ENCODE measurements at places on chromosomes 12 and 14.

DNA sequence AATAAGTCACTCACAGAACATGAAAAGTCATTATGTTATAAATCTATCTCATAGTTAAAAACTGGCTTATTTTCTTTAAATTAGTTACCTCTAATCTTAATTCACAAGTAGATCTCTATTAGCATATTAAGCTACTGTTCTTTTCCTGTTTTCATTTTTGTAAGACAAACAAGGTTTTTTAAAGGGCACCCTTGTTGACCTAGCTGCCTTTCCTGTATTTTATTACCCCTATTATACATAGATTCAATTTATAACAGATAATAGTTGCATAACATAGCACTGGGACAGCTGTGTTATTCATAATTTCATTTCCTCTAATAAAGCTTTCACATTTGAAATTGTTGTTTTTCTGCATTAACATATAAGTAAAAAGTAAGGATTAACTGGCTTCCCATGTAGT, 1500.7 kb upstream of the FLRT2 start:
- no peak for DNase-seq

GRCh38 chr12:52763036-52763659, 14.0 kb downstream of the KRT76 start:
- DNase-seq, result no peak

DNA sequence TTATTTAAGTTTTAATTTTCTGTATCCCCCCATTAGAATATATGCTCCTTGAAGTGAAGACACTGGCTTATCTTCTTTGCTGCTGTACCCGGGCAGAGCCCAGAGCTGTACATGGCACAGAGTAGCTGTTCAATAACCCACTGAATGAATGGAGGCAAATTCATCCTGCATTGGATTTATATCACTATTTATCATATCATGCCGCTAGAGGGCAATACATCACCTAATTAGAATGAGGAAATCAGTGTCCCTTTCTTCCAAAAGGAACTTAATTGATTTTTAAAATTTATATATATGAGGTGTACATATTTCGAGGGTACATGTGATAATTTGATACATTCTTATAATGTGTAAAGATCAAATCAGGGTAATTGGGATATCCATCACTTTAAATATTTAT, 89.2 kb upstream of the TMEM260 start:
- DNase-seq, result no peak

GRCh38 chr12:71662849-71663560, 643 bp downstream of the ZFC3H1 start:
- peak; percentile 47 for DNase-seq

- DNase-seq, result no peak
Observed at GRCh38 chr12:18165422-18165871, 75.5 kb upstream of the RERGL start.

DNA sequence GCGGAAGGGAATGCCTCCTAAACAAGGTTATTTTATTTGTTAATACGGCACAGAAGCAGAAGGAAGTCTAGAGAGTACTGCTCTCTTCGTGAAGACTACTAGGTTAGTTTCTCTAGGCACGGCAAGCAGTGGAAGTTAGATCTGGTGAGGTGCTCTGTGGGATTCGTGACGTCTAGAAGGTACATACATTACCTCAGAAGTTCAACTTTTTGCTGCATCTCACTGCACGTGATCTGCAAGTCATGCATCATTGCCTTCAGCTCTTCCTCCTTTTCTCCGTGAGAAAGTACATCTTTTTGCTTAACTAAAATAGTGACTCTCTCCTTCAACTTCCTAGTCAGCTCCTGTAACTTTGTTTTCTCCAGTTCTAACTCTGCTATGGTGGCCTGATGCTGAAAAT, 74.7 kb downstream of the NIN start:
- no peak for DNase-seq

GRCh38 chr14:65164825-65165135, 62.5 kb upstream of the MAX start:
- DNase-seq, result no peak

GRCh38 chr12:92486443-92487137, 216.2 kb upstream of the PLEKHG7 start:
- DNase-seq, result no peak

DNA sequence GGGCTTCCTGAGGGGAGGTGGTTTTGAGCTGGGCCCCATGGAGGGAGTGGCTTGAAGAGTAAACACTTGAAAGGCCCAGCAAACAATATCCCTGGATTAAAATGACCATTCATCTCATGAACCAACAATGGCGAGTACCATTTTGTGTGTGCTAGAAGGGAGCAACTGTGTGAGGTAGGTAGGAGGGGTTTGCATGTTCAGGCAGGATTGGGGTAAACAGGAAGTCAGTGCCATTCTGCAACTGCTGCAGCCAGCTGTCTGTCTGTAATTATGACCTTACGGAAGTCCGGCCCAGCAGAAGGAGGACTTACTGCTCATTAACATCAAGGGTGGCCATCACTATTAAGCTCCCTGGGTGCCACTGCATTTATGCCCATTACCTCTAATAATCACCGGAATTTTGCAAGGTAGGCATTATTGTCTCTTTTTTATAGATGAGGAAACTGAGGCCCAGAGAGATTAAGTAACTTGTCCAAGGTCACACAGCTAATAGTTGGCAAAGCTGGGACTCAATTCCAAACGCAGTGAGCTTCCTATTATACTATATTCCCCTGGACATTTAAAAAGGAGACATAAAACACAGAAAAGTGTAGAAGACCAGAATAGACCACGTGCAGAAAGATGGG, 16.6 kb upstream of the IFI27L2 start:
- no peak for DNase-seq

DNA sequence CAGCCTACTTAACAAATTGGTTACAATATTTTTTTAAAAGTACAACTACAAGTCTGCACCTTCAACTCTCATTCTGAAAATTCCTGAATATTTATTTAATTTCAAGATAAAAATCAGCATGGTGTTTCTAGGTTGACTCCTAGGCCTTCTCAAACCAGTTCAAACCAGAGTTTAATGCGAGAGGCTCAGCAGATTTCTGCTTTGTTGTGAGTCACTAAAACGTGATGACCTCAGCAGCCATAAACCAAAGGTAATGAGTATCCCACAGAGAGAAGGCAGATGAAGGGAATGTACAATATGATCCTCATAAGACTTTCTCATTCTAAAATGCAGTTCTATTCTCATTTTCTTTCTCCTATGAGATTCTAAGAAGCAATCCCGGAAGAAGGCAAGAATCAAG, 1.5 kb downstream of the PRDM4 start:
- no peak for DNase-seq

DNA sequence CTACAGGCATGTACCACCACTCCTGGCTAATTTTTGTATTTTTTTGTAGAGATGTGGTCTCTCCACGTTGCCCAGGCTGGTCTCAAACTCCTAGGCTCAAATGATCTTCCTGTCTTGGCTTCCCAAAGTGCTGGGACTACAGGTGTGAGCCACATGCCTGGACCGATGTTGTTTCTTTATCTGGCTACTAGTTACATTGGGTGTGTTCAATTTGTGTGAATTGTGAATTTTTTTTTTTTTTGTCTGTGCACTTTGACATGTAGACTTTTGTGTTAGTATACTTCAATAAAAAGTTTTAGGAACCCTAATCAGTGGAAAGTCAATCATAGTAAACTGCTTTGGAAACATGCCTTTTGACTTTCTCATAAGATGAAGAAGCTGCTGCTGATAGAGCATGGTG, 24.0 kb upstream of the SLC17A8 start:
- no peak for DNase-seq

- no peak for DNase-seq
Observed at GRCh38 chr14:87824266-87824665, 168.7 kb downstream of the GALC start.

DNA sequence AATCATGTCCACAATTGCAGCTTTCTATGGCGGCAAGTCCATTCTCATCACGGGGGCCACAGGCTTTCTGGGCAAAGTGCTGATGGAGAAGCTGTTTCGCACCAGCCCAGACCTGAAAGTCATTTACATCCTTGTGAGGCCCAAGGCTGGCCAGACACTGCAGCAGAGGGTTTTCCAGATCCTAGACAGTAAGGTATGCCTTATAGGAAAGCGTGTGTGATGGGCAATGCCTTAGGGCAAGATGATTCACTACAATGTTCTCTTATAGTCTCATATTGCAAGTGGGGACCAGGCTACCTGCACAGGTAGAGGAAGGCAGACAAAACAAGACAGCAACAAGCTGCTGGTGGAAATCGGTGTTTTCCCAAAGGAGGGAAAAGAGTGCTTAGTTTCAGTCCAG, 110.5 kb downstream of the ERGIC2 start:
- no peak for DNase-seq

DNA sequence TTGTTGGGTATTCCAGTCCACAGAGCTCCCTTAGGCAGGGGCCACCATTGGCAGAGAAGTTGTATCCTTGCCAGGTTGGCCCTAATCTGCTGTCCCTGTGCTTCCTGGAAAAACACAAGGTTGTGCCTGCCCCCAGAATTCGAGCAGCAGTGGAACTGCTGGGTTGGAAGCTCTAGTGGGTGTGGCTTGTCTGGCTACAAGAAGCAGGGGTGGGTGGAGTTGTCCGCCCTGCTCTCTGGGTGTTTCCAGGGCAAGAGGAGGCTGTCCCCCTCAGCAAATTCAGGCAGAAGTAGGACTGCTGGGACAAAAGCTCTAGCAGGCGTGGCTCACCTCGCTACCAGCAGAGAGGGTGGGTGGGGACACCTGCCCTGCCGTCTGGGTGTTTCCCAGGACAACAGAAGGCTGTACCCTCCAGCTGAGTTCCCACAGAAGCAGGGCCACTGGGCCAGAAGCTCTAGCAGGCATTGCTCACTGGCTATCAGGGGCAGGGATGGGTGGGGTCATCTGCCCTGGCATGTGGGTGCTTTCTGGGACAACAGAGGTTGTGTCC, 72.8 kb upstream of the NPAS3 start:
- no peak for DNase-seq

- DNase-seq, result no peak
Observed at GRCh38 chr14:91477388-91477787, 32.7 kb downstream of the PPP4R3A start.

All from activated T-helper 1 cell treated with Interleukin-2 at 50 U/mL for 16 hours (primary cell).